H1 (cell line): ENCODE measurements at places on chromosomes 5 and 9. TPM values are rescaled to one million over a fixed set of nuclear protein-coding genes. Genes with fewer than 3 reads are reported as not detected.

Gene SOHLH1
- not detected in 2 replicates for total RNA-seq

Gene TJP2
- 135 and 137 TPM in 2 replicates for total RNA-seq

Gene ZNF883
- total RNA-seq = 19.2 and 20.2 TPM in 2 replicates

Gene SELENOP
- total RNA-seq = 17.0 and 19.4 TPM in 2 replicates

Gene S1PR3
- 6.4 and 7.2 TPM in 2 replicates for total RNA-seq

Gene ARSI
- 4.5 TPM in 2 replicates for total RNA-seq

Gene FAM169A
- 78.7 and 83.1 TPM in 2 replicates for total RNA-seq

Gene GDA
- 3.0 TPM in 2 replicates for total RNA-seq

Gene PCDHA4
- 5.3 and 5.7 TPM in 2 replicates for total RNA-seq

Gene TNFAIP8
- 17.8 and 19.3 TPM in 2 replicates for total RNA-seq

Gene PCDHB14
- 2.7 and 2.9 TPM in 2 replicates for total RNA-seq

Gene SLC6A3
- total RNA-seq = 0.46 and 0.48 TPM in 2 replicates

Gene SEPTIN8
- total RNA-seq = 33.0 and 33.8 TPM in 2 replicates

Gene TMEM245
- total RNA-seq = 42.1 and 44.3 TPM in 2 replicates

Gene OGN
- total RNA-seq = not detected in 2 replicates

Gene TNPO1
- 183 and 211 TPM in 2 replicates for total RNA-seq

Gene ANKDD1B
- total RNA-seq = 0.22 TPM in 1 of 2 replicates, not detected in the other

Gene OBP2B
- not detected in 2 replicates for total RNA-seq
